Activated CD4-positive, CD25-positive, alpha-beta regulatory T cell (primary cell): ENCODE measurements at places on chromosomes 11 and 22.

- no peak for DNase-seq
These were observed 26.4 kb downstream of the SCN4B start for GRCh38 chr11:118126082-118126838.

- no peak for DNase-seq
These were observed at the start of gene ARHGAP42 for GRCh38 chr11:100687054-100687629. Gene ARHGAP42 (plus strand): TSS chr11:100687288. CDS start chr11:100687679, 391 bp downstream.

GRCh38 chr22:50485221-50486131 lies 1.2 kb upstream of the MIOX start:
- no peak for DNase-seq

DNA sequence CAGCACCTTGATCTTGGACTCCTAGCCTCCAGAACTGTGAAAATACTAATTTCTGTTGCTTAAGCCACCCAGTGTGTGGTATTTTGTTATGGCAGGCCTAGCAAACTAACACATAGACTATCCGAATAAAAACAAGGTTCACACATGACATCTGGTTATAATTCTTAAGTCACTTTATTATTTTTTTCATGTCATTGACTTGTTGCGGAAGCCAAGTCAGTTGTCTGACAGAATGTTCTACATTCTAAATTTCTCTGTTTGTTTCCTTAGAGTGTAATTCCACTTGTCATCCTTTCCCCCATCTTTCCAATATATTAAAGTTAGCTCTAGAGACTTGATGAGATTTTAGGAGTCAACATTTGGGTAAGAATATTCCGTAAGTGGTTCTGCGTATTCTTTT lies 40.6 kb downstream of the RAB30 start:
- no peak for DNase-seq

DNA sequence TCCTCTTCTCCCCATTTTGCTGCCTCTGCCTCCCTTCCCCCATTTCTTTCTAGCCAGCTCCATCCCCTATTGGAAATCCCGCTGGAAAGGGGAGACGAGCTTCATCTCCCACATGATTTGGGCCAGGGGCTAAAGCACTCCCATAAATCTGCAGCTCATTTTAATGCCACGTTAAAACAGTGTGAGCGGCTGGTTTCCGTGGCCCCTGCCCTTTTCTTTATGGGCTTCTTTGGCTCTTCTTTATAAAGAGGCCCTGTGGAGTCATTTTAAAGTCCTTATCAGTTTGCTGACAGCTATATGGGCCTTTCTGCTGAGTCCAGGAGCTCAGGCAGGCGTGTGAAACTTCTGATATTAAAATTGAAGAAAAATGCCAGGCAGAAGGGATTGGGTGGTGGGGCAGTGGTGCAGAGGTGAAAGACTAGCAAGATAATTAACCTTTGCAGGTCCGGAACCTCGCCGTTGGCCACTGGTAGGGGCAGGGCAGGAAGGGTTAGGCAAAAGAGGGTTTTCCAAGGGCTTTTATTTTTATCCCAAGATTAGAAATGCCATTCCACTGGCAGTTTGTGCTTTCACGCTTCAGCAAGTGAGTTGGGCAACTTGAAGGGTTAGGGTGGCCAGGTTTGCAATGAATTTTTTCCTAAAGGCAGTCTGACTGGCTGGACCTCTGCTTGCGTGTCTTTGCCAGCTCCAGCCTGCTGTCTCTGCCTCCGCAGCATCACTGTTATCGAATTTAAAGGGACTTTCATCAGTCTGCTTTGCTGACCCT lies 44.3 kb downstream of the EXT2 start:
- no peak for DNase-seq

DNA sequence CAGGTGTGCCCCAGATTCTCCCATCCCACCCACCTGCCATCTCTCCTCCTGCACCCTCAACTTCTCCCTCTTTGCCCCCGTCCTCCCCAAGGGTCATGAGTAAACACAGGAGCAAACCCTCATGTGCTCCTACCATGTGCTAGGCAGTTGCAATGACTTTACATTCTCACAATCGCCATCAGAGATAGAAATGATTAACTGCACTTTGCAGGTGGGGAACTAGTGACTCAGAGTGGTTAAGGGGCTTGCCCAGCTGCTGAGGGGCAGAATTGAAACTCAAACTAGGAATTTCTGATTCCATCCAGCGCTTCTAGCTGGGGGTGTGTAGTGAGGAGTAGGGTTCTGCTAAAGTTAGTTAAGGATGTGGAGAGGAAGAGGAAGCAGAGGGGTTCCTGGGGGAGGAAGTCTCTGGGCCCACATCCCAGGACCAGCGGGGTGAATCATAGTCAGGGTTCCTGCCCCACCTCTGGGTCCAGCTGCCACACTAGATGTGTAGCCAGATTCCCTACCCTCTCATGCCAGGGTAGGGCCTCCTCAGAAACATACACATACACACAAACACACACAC lies 16.0 kb upstream of the PRG2 start:
- DNase-seq: peak; percentile 30

GRCh38 chr22:27962268-27963044 lies 43.4 kb upstream of the PITPNB start:
- no peak for DNase-seq

- DNase-seq: no peak
These were observed 93.6 kb downstream of the NAV2 start for GRCh38 chr11:19806251-19806650.
